ENCODE measurements at places on chromosomes 16 and 17.

DNA sequence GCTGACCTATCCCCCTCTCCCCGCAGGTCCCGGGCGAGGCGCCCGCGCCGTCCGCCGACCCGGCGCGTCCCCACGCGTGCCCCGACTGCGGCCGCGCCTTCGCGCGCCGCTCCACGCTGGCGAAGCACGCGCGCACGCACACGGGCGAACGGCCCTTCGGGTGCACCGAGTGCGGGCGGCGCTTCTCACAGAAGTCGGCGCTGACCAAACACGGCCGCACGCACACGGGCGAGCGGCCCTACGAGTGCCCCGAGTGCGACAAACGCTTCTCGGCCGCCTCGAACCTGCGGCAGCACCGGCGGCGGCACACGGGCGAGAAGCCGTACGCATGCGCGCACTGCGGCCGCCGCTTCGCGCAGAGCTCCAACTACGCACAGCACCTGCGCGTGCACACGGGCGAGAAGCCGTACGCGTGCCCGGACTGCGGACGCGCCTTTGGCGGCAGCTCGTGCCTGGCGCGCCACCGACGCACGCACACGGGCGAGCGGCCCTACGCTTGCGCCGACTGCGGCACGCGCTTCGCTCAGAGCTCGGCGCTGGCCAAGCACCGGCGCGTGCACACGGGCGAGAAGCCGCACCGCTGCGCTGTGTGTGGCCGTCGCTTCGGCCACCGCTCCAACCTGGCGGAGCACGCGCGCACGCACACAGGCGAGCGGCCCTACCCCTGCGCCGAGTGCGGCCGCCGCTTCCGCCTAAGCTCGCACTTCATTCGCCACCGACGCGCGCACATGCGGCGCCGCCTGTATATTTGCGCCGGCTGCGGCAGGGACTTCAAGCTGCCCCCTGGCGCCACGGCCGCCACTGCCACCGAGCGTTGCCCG, 10.3 kb downstream of the ZNF771 start:
- H3K4me3 ChIP-seq, result peak overlapping the region; percentile 78
- no peak overlapping the region for H3K27ac ChIP-seq
- peaks cover 10% of the 10 kb centered on the region for H3K4me1 ChIP-seq
- peak; percentile 80 for DNase-seq

- H3K4me3 ChIP-seq, result peak overlapping the region; percentile 70
- H3K4me1 ChIP-seq, result peaks cover 35% of the 10 kb centered on the region
- H3K27ac ChIP-seq, result peak overlapping the region; percentile 62
- DNase-seq, result no peak
- H3K27me3 ChIP-seq, result no peaks in the 10 kb centered on the region
These were observed 16.2 kb downstream of the NCOR1 start for GRCh38 chr17:16199093-16199492.

DNA sequence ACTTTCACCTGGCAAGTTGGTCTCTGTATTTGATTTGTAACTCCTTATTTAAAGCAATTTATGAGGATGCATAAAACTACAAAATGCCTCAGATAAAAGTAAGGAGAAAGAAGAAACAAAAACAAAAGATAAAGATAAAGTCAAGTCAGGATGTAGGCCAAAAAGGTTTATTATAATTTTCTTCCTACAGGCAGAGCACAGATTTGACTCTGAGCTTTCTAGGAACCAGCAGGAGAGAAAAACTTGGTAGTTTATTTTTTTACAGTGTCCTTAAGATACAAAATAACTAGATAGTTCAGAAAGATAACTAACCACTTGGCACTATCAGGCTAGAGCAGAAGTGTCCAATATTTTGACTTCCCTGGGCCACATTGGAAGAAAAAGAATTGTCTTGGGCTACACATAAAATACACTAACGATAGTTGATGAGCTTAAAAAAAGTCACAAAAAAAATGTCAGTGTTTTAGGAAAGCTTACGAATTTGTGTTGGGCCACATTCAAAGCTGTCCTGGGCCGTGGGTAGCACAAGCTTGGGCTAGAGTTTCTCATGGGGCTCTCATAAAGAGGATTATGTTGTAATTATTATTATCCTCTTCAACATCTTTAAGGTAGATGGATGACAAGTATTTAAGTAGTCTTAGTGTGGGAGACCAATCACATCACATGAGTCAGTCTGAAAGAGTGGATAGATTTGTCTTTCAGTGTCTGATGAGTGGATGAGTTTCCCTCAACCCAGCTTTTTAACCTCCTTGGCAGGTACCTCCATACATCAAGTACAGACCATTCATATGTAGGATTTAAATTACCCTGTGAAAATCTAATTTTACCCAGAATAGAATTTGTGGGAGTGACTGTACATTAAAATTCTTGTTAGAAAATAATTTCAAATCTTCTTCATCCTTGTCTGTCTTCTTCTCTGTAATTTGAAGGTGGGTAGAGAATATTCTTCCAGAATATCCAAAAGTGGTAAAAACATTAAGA, 17.0 kb downstream of the PAFAH1B1 start:
- peaks cover 24% of the 10 kb centered on the region for H3K4me1 ChIP-seq
- no peak overlapping the region for H3K4me3 ChIP-seq
- peak overlapping the region; percentile 41 for H3K27ac ChIP-seq
- peaks cover 7% of the 10 kb centered on the region for H3K36me3 ChIP-seq
- no peaks in the 10 kb centered on the region for H3K27me3 ChIP-seq

- no peaks in the 10 kb centered on the region for H3K4me1 ChIP-seq
- H3K27me3 ChIP-seq, result no peaks in the 10 kb centered on the region
- H3K36me3 ChIP-seq, result peaks cover 33% of the 10 kb centered on the region
- no peak for DNase-seq
These were observed 34.7 kb upstream of the POLR3E start for GRCh38 chr16:22262460-22262859.

DNA sequence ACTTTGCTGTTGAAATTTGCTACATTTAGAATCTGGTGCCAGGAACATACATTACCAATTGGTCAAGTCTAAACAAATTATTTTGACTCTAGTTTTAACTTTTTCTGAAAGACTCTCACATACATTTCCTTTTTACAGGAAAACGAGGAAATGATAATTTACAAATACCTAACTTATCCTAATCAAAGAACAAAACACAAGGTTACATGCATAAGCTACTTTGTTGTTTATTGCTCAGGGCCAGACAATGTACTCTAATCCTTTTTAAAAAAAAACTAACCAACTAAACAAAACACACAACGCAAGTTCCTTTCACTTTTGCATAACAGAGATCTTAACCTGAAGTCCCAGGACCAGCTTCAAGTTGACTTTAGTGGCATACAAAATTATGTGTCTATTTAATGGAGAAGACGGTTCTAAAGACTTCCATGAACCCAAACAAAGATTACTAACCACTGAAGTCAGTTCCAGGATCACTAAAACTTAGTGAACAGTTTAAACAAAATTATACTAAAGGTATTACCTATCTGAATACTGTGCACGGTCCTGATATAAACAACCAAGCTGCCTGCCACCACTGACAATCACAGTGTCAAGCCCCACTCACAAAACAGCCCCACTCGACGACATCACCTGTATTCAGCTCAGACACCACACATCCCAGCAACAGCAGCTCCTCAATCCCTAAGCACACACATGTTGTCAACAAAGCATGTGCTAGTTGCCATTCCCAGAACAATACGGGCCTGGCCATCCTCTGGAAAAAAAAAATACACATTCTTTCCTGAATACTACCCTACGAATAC, 1.9 kb downstream of the ZNF652 start:
- H3K27me3 ChIP-seq, result no peaks in the 10 kb centered on the region
- peaks cover under 1% of the 10 kb centered on the region for H3K36me3 ChIP-seq
- peak overlapping the region; percentile 88 for H3K27ac ChIP-seq

DNA sequence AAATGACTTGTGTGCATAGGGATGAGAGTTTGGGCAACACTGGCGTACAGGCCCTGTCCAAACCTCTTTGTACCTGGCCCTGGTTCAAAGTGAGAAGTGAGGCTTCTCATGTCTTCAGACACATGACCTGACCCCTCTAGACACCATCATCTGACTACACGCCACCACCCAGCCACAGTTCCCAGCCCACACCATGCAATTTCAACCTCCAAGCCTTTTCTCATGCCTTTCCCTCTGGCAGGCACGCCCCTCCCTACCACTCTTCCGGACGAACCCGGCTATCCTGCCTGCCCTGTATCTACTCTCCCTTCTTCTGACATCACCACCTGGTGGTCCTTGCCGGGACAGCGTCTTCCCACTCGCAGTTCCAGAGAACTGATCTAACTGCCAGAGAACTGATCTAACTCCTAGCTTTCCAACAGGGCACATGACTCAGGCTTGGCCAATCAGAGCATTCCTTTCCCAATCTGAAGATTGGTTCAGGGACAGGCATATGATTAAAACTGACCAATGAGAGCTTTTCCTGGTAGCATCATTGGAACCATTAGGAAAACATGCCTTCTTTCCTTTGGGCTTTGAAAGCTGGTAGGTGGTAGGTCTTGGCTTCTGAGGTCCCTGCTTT, 27.1 kb upstream of the IL21R start:
- peaks cover 14% of the 10 kb centered on the region for H3K4me1 ChIP-seq
- H3K4me3 ChIP-seq, result no peak overlapping the region
- H3K27ac ChIP-seq, result no peak overlapping the region
- no peak for DNase-seq
- peaks cover 3% of the 10 kb centered on the region for H3K27me3 ChIP-seq

- H3K27me3 ChIP-seq, result no peaks in the 10 kb centered on the region
- H3K4me1 ChIP-seq, result peaks cover 55% of the 10 kb centered on the region
- H3K36me3 ChIP-seq, result no peaks in the 10 kb centered on the region
- peak overlapping the region; percentile 79 for H3K4me3 ChIP-seq
- H3K27ac ChIP-seq, result peak overlapping the region; percentile 83
These were observed 36.0 kb downstream of the CHD9 start for GRCh38 chr16:53090591-53091411.

GRCh38 chr16:51636920-51637769, 486.1 kb upstream of the SALL1 start:
- no peak for DNase-seq
- H3K27me3 ChIP-seq, result no peaks in the 10 kb centered on the region
- no peak overlapping the region for H3K27ac ChIP-seq
- no peaks in the 10 kb centered on the region for H3K36me3 ChIP-seq
- no peak overlapping the region for H3K4me3 ChIP-seq
- H3K4me1 ChIP-seq, result no peaks in the 10 kb centered on the region

DNA sequence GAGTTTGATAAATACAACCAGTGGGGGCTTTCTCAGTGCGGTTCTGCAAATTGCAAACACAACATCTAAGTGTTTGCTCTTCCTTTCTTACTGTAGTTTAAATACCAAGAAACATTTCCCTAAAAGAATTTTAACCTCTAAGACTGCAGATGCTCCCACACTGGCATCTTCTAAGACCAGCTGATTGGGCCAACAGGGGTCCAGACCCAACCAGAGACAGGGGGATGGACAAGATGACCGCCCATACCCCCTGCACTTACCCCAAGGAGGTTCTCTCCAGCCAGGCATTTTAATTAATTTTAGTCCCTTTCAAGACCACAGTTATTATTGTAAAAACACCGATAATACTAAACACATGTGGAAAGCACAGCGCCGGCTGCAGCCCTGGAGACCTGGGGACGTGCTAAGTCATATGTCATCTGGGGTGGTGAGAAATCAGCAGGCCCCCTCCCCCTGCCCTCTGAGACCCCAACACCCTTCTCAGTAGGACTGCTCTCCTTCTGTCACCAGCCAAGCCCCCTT, 242.3 kb downstream of the SOX9 start:
- no peak overlapping the region for H3K27ac ChIP-seq
- peaks cover 1% of the 10 kb centered on the region for H3K36me3 ChIP-seq
- H3K27me3 ChIP-seq, result peaks cover 9% of the 10 kb centered on the region
- no peak overlapping the region for H3K4me3 ChIP-seq
- H3K4me1 ChIP-seq, result no peaks in the 10 kb centered on the region
- DNase-seq, result no peak

DNA sequence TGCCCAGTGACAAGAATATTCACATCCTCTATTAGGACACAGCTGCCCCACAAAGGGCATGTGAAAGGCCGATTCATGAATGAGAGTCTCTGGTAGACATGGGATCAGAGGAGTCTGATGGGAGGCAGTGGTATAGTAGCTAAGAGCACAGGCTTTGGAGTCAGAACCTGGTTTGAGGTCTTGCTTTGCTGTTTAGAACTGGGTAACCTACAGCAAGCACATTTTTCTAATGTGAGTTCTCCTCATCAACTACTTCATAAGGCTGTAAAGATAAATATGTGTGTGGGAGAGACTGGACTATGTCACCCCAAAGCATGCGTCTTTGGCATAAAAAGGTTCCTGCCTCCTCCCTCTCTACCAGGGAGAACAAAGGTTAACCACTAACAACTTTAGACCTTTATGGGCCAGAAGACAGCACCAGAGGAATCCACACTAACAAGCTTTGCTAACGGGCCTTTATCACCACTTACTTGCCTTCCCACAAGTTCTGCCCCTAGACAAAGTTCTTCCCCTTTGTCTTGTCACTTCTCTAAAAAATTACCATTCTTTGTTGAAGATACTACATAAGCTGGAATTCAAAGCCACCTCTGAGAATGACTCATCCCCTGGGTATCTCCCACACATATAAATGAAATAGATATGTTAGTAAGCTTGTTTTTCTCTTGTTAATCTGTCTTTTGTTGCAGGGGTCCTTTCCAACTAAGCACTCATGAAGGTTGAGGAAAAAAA, 21.1 kb downstream of the CDR2 start:
- no peak overlapping the region for H3K27ac ChIP-seq
- peaks cover 18% of the 10 kb centered on the region for H3K4me1 ChIP-seq
- H3K36me3 ChIP-seq, result peaks cover 9% of the 10 kb centered on the region
- H3K4me3 ChIP-seq, result no peak overlapping the region
- DNase-seq, result no peak

DNA sequence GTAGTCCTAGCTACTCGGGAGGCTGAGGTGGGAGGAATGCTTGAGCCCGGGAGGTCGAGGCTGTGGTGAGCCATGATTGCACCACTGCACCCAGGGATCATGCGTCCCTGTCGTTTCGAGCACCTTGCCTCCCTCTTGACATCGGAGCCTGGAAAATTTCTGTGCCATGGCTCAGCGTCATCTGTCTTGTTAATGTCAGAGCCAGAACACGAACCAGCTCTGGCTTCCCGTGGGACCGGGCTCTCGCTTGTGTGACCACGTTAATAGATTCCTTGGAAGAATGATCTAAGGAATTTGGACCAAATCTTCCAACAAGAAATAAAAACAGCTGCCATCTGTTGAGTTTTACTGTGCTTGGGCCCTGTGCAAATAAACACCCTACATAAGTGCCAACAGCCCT, 117.7 kb downstream of the ABCC1 start:
- H3K36me3 ChIP-seq, result peaks cover 26% of the 10 kb centered on the region
- no peak for DNase-seq
- no peaks in the 10 kb centered on the region for H3K27me3 ChIP-seq
- H3K4me1 ChIP-seq, result peaks cover 2% of the 10 kb centered on the region
- no peak overlapping the region for H3K4me3 ChIP-seq

- H3K4me3 ChIP-seq, result no peak overlapping the region
- peaks cover 7% of the 10 kb centered on the region for H3K4me1 ChIP-seq
- peaks cover 47% of the 10 kb centered on the region for H3K36me3 ChIP-seq
- H3K27me3 ChIP-seq, result no peaks in the 10 kb centered on the region
- no peak for DNase-seq
These were observed 45.5 kb downstream of the ZZEF1 start for GRCh38 chr17:4097165-4097960.

GRCh38 chr17:45311760-45312476, 4.9 kb downstream of the MAP3K14 start:
- peaks cover 63% of the 10 kb centered on the region for H3K4me1 ChIP-seq
- H3K4me3 ChIP-seq, result peak overlapping the region; percentile 75
- H3K36me3 ChIP-seq, result peaks cover 16% of the 10 kb centered on the region

GRCh38 chr17:79609673-79610645, 892 bp downstream of the RBFOX3 start:
- no peak overlapping the region for H3K4me3 ChIP-seq
- DNase-seq, result no peak
- no peaks in the 10 kb centered on the region for H3K4me1 ChIP-seq
- no peaks in the 10 kb centered on the region for H3K36me3 ChIP-seq
- H3K27me3 ChIP-seq, result peaks cover 21% of the 10 kb centered on the region
- H3K27ac ChIP-seq, result no peak overlapping the region
